Aortic smooth muscle cell (primary cell): ENCODE measurements at places on chromosomes 13 and 19. TPM values are rescaled to one million over a fixed set of nuclear protein-coding genes. Genes with fewer than 3 reads are reported as not detected.

Gene MISP
- total RNA-seq, result under 0.01 TPM in 1 of 2 replicates, not detected in the other

Gene MAST1
- 0.13 and 0.19 TPM in 2 replicates for total RNA-seq

Gene CD209
- total RNA-seq, result not detected in 2 replicates

Gene CLEC11A
- total RNA-seq, result 26.0 and 68.1 TPM in 2 replicates

Gene ANKLE1
- total RNA-seq, result 0.13 and 0.19 TPM in 2 replicates
